ENCODE measurements at places on chromosomes 6 and 20.

DNA sequence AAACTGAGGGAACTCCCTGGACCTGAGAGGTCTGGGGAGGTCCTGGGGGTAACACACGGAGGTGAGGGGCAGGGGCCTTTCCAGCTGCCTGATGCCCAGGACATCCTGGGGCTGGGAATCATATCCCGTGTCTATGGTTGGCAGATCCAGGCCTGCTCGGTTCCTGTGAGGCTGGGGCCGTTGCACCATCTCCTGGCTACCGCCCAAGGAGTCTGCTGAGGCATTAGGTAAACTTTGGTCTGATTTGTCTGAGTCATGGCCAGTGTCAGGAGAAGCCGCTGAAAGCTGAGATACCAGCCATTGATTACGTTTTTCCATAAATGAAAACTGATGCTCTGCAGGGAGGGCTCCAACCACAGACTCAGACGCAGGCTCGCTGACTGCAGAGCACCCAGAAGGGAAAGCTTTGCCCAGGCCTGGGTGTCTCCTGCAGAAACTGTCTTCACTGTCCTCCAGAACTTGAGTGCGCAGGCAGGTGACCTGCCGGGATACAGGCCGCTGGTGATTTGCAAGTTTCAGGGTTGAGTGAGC lies 14.2 kb downstream of the TRAF3IP2 start:
- DNase-seq, result peak; percentile 99

- no peak for DNase-seq
Measured at GRCh38 chr6:158860279-158860865, 41.2 kb upstream of the EZR start.

DNA sequence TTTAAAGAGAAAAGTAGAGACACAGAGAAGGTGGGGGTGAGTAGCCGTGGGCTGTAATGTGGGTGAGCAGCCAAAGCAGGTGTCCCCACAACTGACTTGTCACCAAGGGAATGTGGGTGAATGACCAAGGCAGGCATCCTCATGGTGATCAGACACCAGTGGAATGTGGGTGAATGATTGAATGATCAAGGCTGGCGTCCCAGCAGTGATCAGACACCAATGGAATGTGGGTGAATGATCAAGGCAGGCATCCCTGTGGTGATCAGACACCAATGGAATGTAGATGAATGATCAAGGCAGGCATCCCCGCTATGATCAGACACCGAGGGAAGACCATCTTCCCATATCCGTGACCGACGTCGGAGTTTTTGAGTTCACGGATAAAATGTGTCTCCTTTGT lies 49.8 kb upstream of the OR14J1 start:
- DNase-seq, result no peak

DNA sequence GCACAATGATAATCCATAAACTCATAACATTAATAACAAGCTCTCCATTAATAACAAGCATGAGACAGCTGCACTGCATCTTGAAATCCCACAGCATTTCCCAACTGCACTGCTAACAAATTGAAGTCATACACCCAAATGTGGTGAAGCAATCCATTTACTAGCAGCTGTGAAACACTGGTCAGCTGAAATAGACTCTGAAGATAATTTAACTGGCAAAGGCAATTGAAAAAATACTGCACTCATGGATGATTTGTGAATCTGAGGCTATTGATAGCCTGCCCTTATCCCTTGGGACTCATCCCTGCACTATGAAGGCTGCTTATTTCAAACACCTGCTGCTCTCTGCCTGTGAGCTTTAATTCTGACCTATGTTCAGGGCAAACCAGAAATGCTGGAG lies 49.1 kb upstream of the PLCB1 start:
- no peak for DNase-seq

- peak; percentile 39 for DNase-seq
Measured at GRCh38 chr20:58021481-58021880, 207.0 kb downstream of the ANKRD60 start.

DNA sequence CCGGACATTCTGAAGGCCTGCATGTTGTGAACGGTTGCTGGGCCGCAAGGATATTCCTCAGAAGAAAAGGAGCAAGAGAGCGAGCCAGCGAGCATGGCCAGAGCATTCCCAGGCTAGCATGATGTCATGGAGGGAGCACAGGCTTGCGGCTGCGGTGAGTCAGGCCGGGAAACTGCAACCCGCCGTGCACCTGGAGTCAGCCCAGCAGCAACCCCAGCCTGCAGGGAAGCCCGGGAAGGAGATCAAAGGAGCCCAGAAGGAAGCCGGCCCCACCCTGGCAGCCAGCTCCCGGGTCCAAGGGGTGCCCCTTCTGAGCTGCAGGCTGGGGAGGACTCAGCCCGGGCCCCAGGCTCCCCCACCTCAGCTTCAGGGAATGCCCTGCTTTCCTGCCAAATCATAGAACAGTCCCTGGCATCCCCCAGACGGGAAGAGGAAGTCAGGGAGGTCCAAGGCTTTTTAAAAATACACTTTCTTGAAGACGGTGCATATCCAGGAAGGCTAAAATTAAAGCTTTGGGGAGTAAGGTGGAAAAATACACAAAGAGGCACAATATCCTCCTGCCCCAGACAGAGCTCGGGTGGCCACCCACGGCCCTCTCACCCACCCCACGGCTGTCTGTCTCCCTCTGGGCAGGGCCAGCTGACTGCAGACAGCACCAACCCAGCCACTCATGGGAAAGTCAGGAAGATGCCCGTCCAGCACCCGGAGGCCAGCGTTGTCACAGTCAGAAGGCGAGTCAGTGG lies 53.7 kb downstream of the BMP7 start:
- DNase-seq, result peak; percentile 78

Measured in fibroblast of skin of back (primary cell).